ENCODE measurements at places on chromosomes 4 and X. TPM values are rescaled to one million over a fixed set of nuclear protein-coding genes. Genes with fewer than 3 reads are reported as not detected.

PPP4R3C gene
- polyA plus RNA-seq = not detected

SUPT20HL1 gene
- not detected for polyA plus RNA-seq

DTHD1 gene
- polyA plus RNA-seq = not detected

ARMCX2 gene
- 107 TPM for polyA plus RNA-seq

MID1IP1 gene
- polyA plus RNA-seq = 22.6 TPM

GPAT3 gene
- 1.7 TPM for polyA plus RNA-seq

TCEAL4 gene
- polyA plus RNA-seq = 151 TPM

UGT2B7 gene
- polyA plus RNA-seq = 68.1 TPM

All from left renal pelvis (tissue), 4 donors.